ENCODE measurements at places on chromosomes 2 and 18. TPM values are rescaled to one million over a fixed set of nuclear protein-coding genes. Genes with fewer than 3 reads are reported as not detected.

DNA sequence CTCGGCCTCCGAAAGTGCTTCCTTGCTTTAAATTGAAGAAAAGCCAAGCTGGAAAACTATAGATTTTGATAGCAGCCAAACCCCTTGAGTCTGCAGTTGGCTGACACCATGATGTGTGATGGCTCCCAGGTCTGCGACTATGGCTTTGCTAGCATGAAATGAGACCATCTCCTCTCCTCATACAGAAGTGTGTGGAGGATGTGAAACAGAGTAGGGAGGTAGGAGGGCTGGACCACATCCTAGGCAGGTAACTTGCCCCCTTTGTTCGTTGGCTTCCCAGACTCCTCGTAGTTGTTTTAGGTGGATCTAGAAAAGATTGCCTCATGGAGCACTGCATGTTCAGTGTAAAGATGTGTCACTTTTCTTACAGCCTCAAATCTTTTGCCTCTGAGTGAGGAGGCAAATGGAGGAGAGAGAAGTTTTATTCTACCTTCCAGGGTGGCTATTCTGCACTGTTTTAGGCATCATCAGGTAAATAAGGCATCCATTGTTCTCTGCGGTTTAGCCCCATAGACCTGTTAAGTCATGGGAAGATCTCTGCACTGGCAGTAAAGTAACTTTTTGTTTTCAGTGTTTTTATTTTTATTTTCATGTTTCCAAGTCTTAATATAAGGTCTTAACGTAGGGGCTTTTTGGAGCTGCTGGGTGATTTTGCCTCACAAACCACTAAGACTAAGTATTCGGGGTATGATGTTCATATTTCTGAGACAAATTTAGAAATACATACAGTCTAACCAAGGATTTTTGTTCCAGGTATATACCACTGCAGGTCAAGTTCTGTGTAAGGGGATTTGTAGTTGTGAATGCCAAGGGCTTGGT lies 40.1 kb downstream of the MGAT5 start:
- no peak for DNase-seq

The SNORC gene
- total RNA-seq, result 7.7 TPM

The PRKCE gene
- total RNA-seq, result 20.8 TPM

The CKAP2L gene
- 1.5 TPM for total RNA-seq

The PPM1G gene
- 56.7 TPM for total RNA-seq
